NCI-H187 treated with DMSO at 0.1 percent for 48 hours (cell line): ENCODE measurements at places on chromosomes 13 and 19.

DNA sequence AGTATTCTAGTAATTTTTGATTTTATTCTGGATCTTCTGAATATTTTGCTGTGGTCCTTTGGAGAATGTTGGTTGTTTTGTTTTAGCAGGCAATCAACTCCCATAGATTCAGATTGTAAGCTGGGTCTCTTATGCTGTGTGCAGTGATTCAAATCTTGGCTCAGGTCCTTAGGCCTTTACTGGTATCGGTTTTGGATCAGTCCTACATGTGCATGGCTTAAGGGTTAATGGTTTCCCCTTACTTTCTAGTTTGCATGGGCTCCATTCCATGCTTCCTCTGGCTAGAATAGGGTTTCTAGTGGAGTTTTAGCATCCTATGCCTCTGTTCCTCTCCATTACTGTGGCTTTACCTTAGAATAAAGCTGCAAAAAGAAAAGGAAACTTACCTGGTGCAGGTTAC, 16.1 kb downstream of the NDFIP2 start:
- no peak for DNase-seq

DNA sequence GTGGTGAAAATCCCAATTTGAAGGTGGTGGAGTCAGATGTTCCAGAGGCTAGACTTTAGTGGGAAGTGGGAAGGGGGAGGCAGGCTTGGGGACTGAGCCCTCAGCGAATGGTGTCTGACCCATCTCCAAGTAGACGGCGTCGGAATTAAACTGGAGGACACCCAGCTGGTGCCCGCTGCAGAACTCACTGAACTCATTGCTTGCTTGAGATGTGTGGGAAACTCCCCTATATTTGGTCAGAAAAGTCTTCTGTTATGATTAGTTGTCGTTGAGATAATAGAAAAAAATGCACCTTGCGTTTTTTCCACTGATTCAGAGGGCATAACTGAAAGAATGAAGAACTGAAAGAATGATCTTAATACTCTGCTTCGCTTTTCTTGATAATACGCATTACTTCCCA, 871 bp upstream of the ZNF583 start:
- no peak for DNase-seq

DNA sequence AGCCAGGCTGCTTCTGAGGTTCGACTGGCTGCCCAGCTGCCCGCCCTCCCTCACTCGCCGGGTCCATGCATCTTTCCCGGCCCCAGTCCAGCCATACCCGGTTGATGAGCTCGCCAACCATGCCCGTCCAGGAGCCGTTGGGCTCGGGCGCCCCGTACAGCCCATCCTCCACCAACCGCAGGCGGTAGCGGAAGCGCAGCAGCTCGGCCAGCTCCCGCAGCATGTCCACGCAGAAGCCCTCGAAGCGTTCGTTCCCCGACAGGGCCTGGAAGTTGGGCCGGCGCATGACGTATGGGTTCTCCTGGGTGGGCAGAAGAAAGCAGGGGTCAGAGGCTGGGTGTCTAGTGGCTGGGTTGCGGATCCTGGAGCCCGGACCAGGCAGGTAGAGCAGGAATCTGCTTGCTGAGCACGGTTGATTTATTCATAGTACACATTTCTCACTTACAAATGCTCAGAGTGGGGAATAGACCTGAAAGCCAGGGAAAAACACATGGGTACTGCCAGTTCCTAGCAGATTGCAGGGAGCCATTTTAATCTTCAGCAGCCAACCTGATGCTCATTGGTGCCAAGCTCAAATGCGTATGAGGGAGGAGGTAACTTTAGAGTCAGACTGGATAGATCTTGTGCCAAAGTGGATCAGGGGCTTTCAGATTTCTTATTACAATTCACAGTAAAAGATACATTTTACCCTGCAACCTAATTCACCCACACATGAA, 27.4 kb downstream of the GRIK5 start:
- no peak for DNase-seq

- no peak for DNase-seq
These were observed 4.0 kb downstream of the RTN2 start for GRCh38 chr19:45492627-45493470.

DNA sequence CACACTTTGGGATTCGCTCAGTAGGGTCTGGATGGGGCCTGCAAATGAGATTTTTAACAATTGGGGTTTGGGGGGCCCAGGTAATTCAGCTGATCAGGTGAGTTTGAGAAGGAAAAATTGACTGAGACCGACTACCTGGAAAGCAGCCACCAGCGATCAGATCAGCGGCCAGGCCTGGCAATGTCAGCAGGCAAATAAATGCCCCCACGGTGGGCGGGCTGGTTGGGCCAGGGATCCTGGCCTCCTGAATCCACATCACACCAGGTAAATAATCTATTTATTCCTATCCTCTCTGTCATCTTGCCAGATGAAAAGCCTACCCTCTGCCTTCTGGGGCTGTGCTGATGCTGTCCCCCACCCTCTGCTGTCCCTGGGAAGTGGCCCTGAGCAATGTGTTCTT, 9.4 kb downstream of the NAPA start:
- no peak for DNase-seq

- DNase-seq: no peak
These were observed 72.4 kb downstream of the STK24 start for GRCh38 chr13:98504371-98504963.
